ENCODE measurements at places on chromosomes 2 and 18.

DNA sequence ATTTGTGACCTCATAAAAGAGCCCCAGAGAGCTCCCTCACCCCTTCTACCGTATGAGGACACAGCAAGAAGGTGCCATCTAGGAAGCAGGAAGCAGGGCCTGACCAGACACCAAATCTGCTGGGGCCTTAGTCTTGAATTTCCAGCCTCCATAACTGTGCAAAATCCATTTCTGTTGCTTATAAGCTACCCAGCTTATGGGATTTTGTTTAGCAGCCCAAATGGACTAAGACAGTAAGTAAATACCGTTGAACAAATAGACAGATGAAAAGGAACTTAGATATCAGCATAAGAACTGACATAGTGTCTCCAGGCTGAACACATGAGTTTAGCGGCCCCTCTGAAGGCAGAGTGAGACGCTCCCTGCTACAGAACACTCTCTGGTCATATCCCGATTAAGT lies 130.9 kb downstream of the UXS1 start:
- no peak for DNase-seq

- DNase-seq, result no peak
Observed at GRCh38 chr2:38417745-38418689, 40.9 kb upstream of the ATL2 start.

GRCh38 chr2:23425885-23426262 lies 40.9 kb downstream of the KLHL29 start:
- DNase-seq, result no peak

DNA sequence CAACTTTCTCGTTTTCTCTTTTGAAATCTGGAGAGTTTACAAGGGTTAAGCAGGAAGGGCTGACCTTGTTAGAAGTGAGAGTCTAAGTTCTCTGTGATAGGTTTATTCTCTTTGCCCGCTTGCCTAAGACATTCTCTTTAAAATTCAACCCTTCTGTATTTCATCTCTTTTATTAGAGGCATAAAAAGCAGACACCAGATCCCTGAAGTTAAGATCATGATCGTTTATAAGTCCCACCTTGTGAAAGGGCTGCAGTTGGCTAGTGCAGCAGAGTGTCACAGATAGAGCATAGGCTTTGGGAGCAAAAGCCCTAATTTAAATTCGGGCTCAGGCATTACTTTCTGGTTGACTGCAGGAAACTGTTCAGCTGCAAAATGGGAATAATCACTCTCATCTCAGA lies 181.2 kb downstream of the EPHA4 start:
- no peak for DNase-seq

GRCh38 chr2:233820774-233821105 lies 33.6 kb downstream of the HJURP start:
- DNase-seq, result no peak

- DNase-seq, result no peak
Observed at GRCh38 chr2:144162652-144163051, 357.3 kb downstream of the ZEB2 start.

GRCh38 chr2:137437386-137437785 lies 526.9 kb upstream of the HNMT start:
- DNase-seq, result no peak

GRCh38 chr18:68887410-68887809 lies 89.5 kb downstream of the CCDC102B start:
- no peak for DNase-seq

- DNase-seq, result no peak
Observed at GRCh38 chr2:72028351-72028995, 119.2 kb downstream of the CYP26B1 start.

- no peak for DNase-seq
Observed at GRCh38 chr18:21759836-21760235, 19.2 kb downstream of the MIB1 start.

GRCh38 chr2:103264058-103264768 lies 502.4 kb downstream of the TMEM182 start:
- no peak for DNase-seq

GRCh38 chr2:2260696-2261268 lies 70.3 kb downstream of the MYT1L start:
- DNase-seq, result no peak

DNA sequence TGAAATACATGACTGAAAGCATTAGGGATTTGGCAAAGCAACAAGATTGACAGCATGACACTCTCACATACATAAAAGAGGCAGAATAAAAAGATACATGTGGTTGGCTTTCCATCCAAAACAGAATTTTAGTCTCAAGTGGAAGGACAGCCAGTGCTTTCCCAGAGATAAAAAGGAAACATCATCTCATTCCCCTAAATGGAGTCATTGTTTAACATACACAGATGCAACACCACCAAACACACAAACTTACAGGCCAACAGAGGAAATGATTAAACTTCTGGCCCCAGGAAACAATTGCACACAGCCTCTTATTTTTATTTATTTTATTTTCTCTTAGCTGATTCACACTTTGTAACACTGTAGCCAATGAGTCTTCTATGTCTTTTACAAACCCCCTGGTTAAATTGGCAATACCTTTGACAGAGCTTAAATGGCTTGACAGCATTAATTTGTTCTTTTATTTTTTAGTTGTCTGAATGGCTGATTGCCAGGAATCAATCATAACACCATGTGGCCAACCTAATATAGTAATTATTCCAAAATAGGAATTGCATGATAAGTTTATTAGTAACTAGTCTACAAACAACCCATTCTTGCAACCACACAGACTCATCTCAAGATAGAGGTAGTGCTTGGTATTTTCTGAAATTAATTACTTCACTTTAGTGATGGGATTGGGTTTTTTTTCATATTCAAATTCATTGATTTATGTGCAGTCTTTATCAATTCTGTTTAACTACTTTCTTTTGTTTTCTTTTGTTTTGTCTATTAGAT lies 190.5 kb downstream of the RND3 start:
- DNase-seq, result no peak

GRCh38 chr2:123913143-123913735 lies 111.8 kb upstream of the CNTNAP5 start:
- no peak for DNase-seq

- no peak for DNase-seq
Observed at GRCh38 chr2:1645761-1646476, 98.4 kb downstream of the PXDN start.

DNA sequence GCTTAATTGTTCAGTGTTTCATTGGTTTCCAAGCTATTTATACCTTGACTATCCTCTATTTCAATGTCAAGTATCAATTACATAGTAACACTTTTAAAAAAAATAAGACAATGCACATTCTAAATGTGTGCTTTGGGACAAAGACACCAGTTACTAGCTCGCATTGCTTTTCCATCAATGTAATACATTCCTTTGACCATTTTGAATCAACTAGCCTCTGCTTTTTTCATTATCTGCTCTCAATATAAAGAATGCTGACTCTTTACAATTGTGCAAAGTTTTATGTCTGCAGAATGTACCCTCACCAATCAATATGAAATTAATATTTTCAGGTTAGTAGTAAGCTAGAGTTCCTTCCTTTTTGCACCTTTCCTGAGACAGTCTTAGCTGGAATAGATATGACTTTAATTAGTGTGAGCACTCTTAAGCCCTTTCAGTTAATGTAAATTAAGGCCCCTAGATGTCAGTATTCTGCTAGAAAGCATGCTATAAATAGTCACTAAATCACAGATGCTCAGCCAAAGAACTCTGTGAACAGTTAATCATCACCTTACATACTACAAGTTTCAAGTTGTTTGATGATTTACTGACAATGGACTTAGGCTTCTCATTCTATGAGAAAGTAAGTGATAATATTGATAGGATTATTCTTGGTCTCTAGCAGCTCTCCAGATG lies 413.6 kb downstream of the PTH2R start:
- no peak for DNase-seq

DNA sequence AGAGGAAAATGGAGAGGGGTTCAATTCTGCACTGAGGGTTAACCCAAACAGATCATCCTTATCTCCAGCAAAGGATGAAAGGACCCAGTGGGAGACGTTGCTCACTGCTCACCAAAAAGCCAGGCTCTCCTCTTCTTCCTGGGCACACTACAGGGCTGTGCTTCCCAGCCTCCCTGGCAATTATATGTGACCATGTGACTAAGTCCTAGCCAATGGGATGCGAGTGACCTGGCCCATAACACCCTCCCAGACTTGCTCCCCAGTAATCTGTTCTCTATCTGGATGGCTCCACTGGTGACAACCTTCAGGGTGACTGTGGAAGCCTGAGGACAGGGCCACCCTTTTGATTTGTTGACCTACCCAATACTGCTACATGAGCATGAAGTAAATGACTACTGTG lies 10.9 kb upstream of the PRKCE start:
- no peak for DNase-seq

DNA sequence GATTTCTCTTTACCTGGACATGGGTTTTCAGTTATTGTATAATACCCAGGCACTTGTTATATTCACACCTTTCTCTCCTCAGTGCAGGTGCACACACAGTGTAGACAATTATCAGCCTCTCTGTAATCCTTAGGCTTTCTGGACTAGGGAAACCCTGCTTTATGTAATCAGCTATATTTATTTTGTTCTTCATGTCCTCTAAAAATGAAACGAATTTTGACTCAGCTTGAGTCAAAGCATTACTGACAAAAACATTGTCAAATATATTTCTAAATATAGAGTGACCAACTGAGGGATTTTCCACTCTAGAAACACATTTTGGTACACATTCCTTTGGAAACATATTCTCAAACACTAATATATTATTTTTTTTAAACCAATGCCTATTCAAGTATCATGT lies 144.8 kb upstream of the GULP1 start:
- no peak for DNase-seq

DNA sequence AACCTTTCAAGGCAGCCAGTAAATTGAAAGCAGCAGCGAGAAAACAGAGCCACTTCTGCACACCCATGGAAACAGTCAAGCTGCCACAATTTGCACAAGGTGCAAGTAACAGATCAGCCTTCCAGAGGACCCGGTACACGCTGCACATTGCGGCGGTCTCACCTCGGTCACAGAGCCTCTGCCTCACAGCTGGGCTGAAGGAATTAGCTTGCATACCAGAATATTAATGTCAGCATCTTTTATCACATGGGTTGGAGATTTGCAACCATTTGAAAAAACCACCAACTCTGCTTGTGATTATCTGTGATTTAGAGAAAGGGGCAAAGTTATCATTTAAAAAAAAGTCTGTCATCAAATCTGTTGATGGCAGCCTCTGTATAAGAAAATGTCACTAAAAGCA lies 330.5 kb upstream of the TCF4 start:
- no peak for DNase-seq

GRCh38 chr18:25042641-25043051 lies 309.3 kb downstream of the ZNF521 start:
- no peak for DNase-seq

- no peak for DNase-seq
Observed at GRCh38 chr18:47745227-47745626, 185.2 kb downstream of the SMAD2 start.

DNA sequence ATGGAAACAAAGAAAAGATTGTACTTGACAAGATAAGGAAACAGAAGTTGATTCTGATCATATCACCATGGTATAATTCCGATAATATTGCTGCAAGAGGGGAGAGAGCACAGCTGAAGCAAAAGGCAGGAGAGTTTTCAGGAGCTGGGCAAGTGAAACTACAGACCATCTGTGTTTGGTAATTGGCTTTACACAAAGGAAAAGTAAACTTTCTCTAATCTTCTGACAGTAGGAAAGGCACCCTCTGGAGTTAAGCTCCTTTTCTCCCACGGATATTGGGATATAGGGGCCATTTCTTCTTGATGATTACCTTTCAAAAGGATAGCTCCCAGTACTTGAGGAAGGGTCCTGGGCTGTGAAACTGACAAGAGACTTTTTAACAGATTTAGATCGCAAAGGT lies 29.9 kb upstream of the REG3A start:
- DNase-seq, result no peak

- peak; percentile 44 for DNase-seq
Observed at GRCh38 chr18:62957885-62958472, 242.6 kb downstream of the PHLPP1 start.

DNA sequence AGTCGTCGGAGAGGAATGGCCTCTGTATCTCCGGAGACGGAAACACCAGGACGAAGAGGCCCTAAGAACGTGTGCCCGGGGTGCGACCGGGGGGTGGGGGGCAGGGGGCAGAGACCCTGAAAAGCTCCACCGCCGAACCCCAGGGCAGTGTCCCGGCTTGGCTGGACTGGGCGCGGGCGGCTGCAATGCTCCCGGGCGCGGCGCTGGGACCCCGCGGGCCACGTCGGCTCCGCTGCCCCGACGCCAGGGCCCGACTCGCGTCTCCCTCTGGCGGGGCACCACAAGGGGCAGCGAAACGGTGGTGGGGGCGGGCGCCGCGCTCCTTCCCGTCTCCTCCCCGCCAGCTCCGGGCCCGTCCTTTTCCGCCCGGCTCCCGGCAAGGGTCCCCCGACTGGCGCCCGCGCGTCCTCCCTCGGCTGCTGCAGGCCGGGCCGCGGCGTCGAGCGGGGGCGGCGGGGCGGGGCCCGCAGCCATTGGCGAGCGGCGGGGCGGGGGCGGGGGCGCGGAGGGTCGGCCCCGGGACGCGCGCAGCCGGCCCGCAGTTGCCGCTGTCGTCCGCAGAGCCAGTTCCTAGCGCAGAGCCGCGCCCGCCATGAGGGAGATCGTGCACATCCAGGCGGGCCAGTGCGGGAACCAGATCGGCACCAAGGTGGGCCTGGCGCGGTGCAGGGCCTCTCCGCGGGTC lies at the start of gene TUBB6:
TUBB6 (plus strand) TSS at position 541 of the 685 bp plus-strand sequence; CDS start at position 593, 52 bp downstream.
- DNase-seq, result no peak

DNA sequence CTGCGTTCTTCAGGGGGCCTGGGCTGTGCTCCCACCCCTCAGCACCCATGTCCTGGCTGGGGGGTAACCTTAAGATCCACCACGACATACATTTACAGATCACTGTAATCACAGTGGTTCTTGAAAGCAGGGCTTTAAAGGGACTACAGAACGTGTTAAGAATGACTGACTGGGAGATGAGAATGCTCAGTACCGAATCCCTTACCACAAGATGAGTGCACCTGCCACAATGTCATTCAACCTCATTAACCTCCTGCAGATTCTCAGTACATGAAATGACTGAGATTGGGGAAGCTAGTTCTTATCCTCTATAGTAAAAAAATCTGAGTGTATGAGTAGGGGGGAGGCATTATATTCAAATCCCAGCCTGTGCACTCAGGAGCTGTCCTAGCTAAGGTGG lies 10.5 kb upstream of the PIEZO2 start:
- DNase-seq, result no peak

GRCh38 chr2:54310311-54310710 lies 54.3 kb upstream of the TSPYL6 start:
- no peak for DNase-seq

- no peak for DNase-seq
Observed at GRCh38 chr2:47771211-47771610, 11.7 kb upstream of the MSH6 start.

DNA sequence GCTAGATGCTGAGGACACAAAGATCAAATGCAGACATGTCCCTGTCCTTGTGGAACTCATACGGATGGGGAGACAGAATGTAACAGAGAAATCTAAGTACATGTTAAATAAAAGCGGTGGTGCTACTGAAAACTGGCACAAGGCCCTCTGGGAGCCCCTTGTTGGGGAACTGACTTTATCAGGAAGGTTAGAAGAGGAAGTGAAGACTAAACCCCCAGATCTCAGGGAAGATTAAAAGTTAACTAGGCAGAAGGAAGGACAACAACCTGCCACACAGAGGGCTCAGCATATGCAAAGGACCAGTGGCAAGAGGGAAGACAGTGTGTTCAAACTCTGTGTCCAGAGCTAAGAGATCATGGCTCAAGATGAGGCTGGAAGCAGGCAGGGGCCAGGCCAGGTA lies 4.8 kb downstream of the CACNB4 start:
- DNase-seq, result no peak

GRCh38 chr2:205906419-205906818 lies 179.6 kb downstream of the INO80D start:
- DNase-seq, result no peak

- DNase-seq, result no peak
Observed at GRCh38 chr2:72148837-72149555, 1.3 kb upstream of the CYP26B1 start.
